Testis (tissue), 5 donors: ENCODE measurements at places on chromosomes 6 and 20. TPM values are rescaled to one million over a fixed set of nuclear protein-coding genes. Genes with fewer than 3 reads are reported as not detected.

Gene CST5
- total RNA-seq, result not detected

Gene ADTRP
- 8.3 TPM for total RNA-seq

Gene THBD
- total RNA-seq, result 22.4 TPM

Gene PTCHD4
- total RNA-seq, result 1.6 TPM

Gene LY6G6C
- not detected for total RNA-seq

Gene CCN5
- total RNA-seq, result 37.0 TPM

Gene ARHGAP18
- 29.8 TPM for total RNA-seq

Gene VGLL2
- 1.7 TPM for total RNA-seq

Gene PSORS1C1
- total RNA-seq, result 28.0 TPM

Gene SCGN
- total RNA-seq, result 0.37 TPM

Gene SYCP2
- 55.8 TPM for total RNA-seq

Gene PERP
- total RNA-seq, result 8.2 TPM

Gene MDFI
- 15.1 TPM for total RNA-seq

Gene GLO1
- total RNA-seq, result 54.3 TPM

Gene SPTLC3
- total RNA-seq, result 9.8 TPM

Gene SLC17A4
- total RNA-seq, result 0.37 TPM

Gene NMBR
- total RNA-seq, result 1.6 TPM

Gene SLC22A16
- total RNA-seq, result 25.0 TPM

Gene UCKL1
- total RNA-seq, result 72.6 TPM

Gene CRISP3
- not detected for total RNA-seq

Gene NT5E
- 32.4 TPM for total RNA-seq

Gene MTFR2
- 8.8 TPM for total RNA-seq

Gene PI3
- total RNA-seq, result 1.2 TPM

Gene CDSN
- not detected for total RNA-seq

Gene RAMACL
- 1.7 TPM for total RNA-seq

Gene VWA7
- total RNA-seq, result 6.3 TPM

Gene EFCAB8
- 9.5 TPM for total RNA-seq

Gene SPACA1
- total RNA-seq, result 23.8 TPM

Gene HLA-DRB1
- total RNA-seq, result 9.5 TPM

Gene BMP2
- 1.7 TPM for total RNA-seq

Gene RRAGD
- 17.0 TPM for total RNA-seq

Gene EFHC1
- total RNA-seq, result 62.9 TPM

Gene HLA-DOA
- 1.7 TPM for total RNA-seq

Gene ZNF334
- 33.7 TPM for total RNA-seq

Gene PPP2R5D
- 73.4 TPM for total RNA-seq

Gene TBX18
- 4.6 TPM for total RNA-seq

Gene PDE10A
- total RNA-seq, result 15.5 TPM

Gene TMEM244
- not detected for total RNA-seq

Gene FAM217A
- 30.6 TPM for total RNA-seq

Gene SYNDIG1
- 3.2 TPM for total RNA-seq

Gene ANKRD66
- not detected for total RNA-seq

Gene BNIP5
- total RNA-seq, result 0.87 TPM

Gene OOEP
- 14.1 TPM for total RNA-seq

Gene ETV7
- 0.68 TPM for total RNA-seq

Gene COL12A1
- total RNA-seq, result 11.4 TPM

Gene TRIM40
- 0.19 TPM for total RNA-seq

Gene RAB44
- total RNA-seq, result 0.24 TPM

Gene BHLHE23
- total RNA-seq, result 6.6 TPM

Gene SOX18
- total RNA-seq, result 17.1 TPM

Gene ATP6V1G2
- total RNA-seq, result 3.3 TPM

Gene CDC5L
- 20.3 TPM for total RNA-seq

Gene NUS1
- total RNA-seq, result 16.6 TPM

Gene FUT9
- 0.24 TPM for total RNA-seq

Gene PRKN
- total RNA-seq, result 34.5 TPM

Gene TP53TG5
- total RNA-seq, result 12.3 TPM

Gene CRYBG1
- 4.8 TPM for total RNA-seq

Gene OSER1
- total RNA-seq, result 79.0 TPM

Gene FAM209A
- total RNA-seq, result 31.3 TPM

Gene MDC1
- total RNA-seq, result 56.6 TPM

Gene PREX1
- 36.5 TPM for total RNA-seq
